ENCODE measurements at places on chromosomes 2 and 18.

GRCh38 chr2:130377491-130377890 lies 21.6 kb downstream of the PTPN18 start:
- no peak for DNase-seq
- H3K4me3 ChIP-seq: peak overlapping the region; percentile 65
- peaks cover 60% of the 10 kb centered on the region for H3K4me1 ChIP-seq
- peaks cover 12% of the 10 kb centered on the region for H3K36me3 ChIP-seq

DNA sequence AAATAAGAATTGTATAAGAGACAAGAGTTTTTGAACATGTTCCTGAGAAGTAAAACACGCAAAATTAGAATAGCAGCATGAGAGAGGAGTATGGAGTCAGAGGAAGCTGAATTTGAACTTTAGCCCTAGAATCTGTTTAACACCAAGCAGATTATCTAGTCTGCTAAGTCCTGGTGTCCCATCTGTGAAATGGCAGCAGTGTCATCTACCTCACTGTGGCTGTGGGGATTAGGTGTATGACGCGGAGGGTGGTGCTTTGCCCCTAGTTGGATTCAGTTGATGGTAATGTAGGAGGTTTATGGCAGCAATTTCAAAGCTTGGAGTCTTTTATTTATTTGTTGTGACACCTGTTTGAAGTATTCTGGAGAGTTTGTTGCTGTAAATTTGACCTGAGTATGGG lies 79.2 kb downstream of the ZNF532 start:
- H3K36me3 ChIP-seq: peaks cover 4% of the 10 kb centered on the region
- H3K27ac ChIP-seq: no peak overlapping the region
- peaks cover 6% of the 10 kb centered on the region for H3K4me1 ChIP-seq

DNA sequence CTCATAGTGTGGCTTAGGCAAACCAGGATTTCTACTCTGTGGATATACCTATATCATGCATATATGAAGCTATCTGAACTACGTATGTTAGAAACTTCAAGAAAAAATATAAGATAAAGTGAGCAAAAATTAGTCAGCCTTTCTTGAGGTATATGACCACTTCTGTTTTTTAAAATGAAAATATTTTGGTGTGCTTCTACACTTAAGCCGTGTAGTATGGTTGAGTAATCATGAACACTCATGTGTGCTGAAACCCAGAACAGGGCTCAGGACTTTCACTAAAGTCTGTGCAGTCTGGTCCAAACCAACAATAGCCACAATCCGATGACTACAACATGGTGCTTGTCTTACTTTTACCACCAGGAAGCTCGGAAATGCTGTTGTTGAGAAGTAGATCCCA lies 48.9 kb upstream of the TMEM177 start:
- H3K27me3 ChIP-seq: peaks cover 23% of the 10 kb centered on the region
- no peak overlapping the region for H3K4me3 ChIP-seq
- H3K27ac ChIP-seq: no peak overlapping the region
- no peaks in the 10 kb centered on the region for H3K4me1 ChIP-seq

- H3K4me1 ChIP-seq: peaks cover 3% of the 10 kb centered on the region
- H3K4me3 ChIP-seq: no peak overlapping the region
- H3K36me3 ChIP-seq: no peaks in the 10 kb centered on the region
- no peaks in the 10 kb centered on the region for H3K27me3 ChIP-seq
Measured at GRCh38 chr2:207836521-207837133, 66.9 kb upstream of the FZD5 start.

DNA sequence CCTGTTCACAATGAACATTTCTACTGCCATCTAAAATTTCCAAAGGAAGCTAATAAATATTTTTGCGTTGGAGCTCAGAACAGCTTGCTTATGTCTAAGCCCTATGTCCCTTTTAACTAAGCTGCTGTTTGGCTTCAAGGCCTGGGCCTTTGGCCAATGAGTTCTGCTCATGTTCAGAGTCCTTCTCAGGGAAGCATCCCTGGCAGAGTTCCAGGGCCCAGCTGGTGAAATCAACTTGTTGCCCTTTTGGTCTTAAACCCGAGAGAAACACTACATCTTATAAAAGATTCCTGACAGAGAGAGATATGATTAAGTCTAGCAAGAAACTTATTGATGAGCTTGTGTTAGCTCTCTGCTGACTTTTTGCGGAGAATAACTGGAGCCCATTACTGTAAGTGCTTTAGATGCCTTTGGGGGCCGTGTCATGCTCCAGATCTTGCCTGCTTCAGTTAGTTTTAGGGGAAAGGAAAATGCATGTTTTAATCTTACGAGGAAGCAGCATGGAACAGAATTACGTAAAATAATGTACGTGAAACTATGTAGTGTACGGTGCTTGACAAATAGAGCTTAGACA lies 102.5 kb upstream of the NOSTRIN start:
- DNase-seq: no peak
- no peaks in the 10 kb centered on the region for H3K27me3 ChIP-seq
- no peak overlapping the region for H3K27ac ChIP-seq

DNA sequence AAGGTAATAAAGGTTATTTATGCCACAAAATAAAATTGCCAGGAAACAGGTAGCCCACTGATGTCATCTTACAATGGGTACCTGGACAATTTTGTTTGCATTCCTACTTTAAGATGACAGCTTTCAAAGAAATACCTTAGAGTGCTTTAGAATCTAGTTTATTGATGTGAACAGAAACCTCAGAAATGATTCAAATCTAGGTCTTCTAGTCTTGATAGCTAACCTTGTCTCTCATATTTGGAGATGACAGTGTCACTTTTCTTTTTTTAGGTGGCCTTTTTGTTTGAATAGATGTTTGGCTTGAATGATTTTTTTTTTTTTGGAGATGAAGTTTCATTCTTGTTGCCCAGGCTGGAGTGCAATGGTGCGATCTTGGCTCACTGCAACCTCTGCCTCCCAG lies 69.1 kb downstream of the PIK3C3 start:
- H3K4me1 ChIP-seq: peaks cover 10% of the 10 kb centered on the region
- no peaks in the 10 kb centered on the region for H3K27me3 ChIP-seq
- H3K27ac ChIP-seq: peak overlapping the region; percentile 83
- no peaks in the 10 kb centered on the region for H3K36me3 ChIP-seq

- peak overlapping the region; percentile 84 for H3K4me3 ChIP-seq
- peak overlapping the region; percentile 93 for H3K27ac ChIP-seq
- peaks cover 2% of the 10 kb centered on the region for H3K36me3 ChIP-seq
- DNase-seq: no peak
Measured at GRCh38 chr2:39217192-39217550, 26.6 kb downstream of the CDKL4 start.

DNA sequence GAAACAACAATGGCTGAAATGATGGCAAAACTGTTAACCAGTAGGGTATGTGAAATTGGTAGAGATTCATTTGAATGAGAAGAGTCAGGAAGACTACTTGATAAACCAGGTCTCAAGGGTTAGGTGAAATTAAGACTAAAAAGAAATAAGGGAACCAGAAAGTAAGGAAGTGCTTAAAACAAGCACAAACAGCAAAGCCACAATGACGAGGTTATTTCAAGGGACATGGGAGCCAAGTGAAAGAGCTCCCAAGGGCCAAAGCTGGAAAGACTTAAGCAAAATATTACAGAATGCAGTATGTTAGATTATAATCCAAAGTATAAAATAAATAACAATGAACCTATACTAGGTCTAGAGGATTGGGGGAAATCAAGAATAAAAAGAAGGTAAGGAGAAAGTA lies 19.3 kb upstream of the CD302 start:
- DNase-seq: no peak
- no peak overlapping the region for H3K4me3 ChIP-seq
- no peak overlapping the region for H3K27ac ChIP-seq

DNA sequence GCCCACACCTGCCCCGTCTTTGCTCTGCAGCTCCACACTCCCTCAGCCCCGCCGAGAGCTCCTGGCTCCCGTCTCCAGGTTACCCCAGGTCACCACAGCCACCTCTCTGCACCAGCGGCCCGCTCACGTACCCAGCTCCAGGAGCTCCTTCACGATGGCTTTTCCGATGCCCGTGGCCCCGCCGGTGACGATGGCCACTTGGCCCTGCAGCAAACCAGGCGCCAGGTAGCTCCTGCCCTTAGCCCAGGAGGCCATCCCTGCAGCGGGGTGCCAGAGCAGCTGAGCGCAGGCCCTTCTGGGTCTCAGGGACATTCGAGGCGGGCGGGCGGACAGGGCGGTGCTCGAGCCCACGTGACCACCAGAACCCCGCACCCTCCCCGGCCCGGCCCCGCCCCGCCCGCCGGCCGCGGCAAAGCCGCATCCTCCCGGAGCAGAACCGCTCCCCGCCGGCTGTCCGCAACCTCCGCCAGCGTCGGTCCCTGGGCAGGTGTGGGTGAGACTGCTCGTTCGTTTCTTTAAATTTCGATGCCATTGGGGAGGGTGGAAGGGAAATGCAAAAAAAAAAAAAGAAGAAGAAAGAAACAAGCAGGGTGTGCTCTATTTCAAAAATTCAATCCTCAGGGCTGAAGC lies at the start of the genes PECR and TMEM169:
Gene PECR (minus strand): TSS at position 323 of the 630 bp plus-strand sequence. CDS start 68 bp downstream, at position 255.
Gene TMEM169 (plus strand): TSS at position 433 of the 630 bp plus-strand sequence. CDS start 14,045 bp downstream, outside the sequence.
- no peaks in the 10 kb centered on the region for H3K27me3 ChIP-seq
- peaks cover 34% of the 10 kb centered on the region for H3K4me1 ChIP-seq
- peaks cover 2% of the 10 kb centered on the region for H3K36me3 ChIP-seq
- peak; percentile 72 for DNase-seq

GRCh38 chr2:23654756-23655155 lies 269.8 kb downstream of the KLHL29 start:
- peaks cover under 1% of the 10 kb centered on the region for H3K4me1 ChIP-seq
- no peak overlapping the region for H3K4me3 ChIP-seq
- DNase-seq: no peak
- H3K27ac ChIP-seq: no peak overlapping the region

GRCh38 chr18:62828091-62828640 lies 112.8 kb downstream of the PHLPP1 start:
- DNase-seq: no peak
- peaks cover 8% of the 10 kb centered on the region for H3K4me1 ChIP-seq
- no peaks in the 10 kb centered on the region for H3K27me3 ChIP-seq
- no peak overlapping the region for H3K27ac ChIP-seq

- no peaks in the 10 kb centered on the region for H3K27me3 ChIP-seq
- H3K36me3 ChIP-seq: no peaks in the 10 kb centered on the region
- no peaks in the 10 kb centered on the region for H3K4me1 ChIP-seq
- no peak for DNase-seq
Measured at GRCh38 chr2:77391119-77391518, 131.1 kb downstream of the LRRTM4 start.

DNA sequence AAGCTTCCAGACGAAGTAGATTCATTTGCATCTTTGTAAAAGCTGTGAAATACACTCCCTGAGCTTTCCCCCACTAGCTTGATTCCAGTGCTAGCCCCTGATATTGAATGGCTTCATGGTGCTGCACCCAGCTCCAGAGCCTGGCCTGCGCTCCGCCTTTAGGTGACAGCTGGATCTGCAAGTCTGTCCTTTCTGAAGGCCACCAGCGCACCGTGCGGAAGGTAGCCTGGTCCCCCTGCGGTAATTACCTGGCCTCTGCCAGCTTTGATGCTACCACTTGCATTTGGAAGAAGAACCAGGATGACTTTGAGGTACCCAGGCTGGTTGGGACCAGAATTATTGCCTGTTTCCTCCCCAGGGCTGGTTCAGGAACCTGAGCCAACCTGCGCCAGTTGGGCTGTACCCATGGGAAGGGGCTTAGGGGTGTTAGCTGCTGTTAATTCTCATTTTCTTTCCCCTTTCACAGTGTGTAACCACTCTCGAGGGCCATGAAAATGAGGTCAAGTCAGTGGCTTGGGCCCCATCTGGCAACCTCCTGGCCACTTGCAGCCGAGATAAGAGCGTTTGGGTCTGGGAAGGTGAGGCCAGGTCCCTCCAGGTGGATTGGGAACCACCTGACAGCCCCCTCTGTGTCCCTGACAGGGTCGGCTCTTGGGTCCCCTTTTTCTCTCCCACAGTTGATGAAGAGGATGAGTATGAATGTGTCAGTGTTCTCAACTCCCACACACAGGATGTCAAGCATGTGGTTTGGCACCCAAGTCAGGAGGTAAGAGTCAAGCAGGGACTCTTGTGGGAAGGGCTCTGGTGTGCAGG lies 1.3 kb downstream of the CIAO1 start:
- peaks cover 5% of the 10 kb centered on the region for H3K36me3 ChIP-seq
- DNase-seq: peak; percentile 32
- peaks cover 32% of the 10 kb centered on the region for H3K4me1 ChIP-seq
- peak overlapping the region; percentile 93 for H3K27ac ChIP-seq

- H3K27me3 ChIP-seq: no peaks in the 10 kb centered on the region
- H3K4me3 ChIP-seq: no peak overlapping the region
- H3K4me1 ChIP-seq: peaks cover 26% of the 10 kb centered on the region
- DNase-seq: no peak
- H3K36me3 ChIP-seq: peaks cover 5% of the 10 kb centered on the region
- H3K27ac ChIP-seq: peak overlapping the region; percentile 39
Measured at GRCh38 chr2:73776869-73777519, 2.9 kb downstream of the DUSP11 start.

- H3K4me3 ChIP-seq: no peak overlapping the region
- peaks cover 5% of the 10 kb centered on the region for H3K36me3 ChIP-seq
- H3K4me1 ChIP-seq: no peaks in the 10 kb centered on the region
- H3K27ac ChIP-seq: no peak overlapping the region
- no peaks in the 10 kb centered on the region for H3K27me3 ChIP-seq
Measured at GRCh38 chr2:32825291-32825712, 121.5 kb upstream of the LTBP1 start.

DNA sequence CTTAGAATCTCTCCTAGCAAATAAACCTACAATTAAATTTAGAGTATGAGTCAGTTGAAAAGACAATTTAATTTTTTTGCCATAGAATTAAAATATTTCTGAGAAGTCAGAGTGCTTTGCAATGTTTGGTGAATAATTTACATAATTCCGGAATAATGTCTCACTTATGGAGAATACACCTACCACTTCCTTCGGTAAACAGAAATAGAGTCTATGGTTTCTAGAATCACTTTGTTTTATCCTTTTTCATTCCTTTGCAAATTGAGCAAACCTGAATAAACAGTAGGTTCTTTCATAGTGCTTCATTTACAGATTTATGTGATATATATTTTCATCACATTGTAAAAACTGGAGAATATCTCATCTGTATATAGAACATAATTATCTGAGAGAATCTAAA lies 211.7 kb downstream of the PMAIP1 start:
- no peak overlapping the region for H3K27ac ChIP-seq
- DNase-seq: no peak
- no peaks in the 10 kb centered on the region for H3K4me1 ChIP-seq
- no peaks in the 10 kb centered on the region for H3K36me3 ChIP-seq
- H3K4me3 ChIP-seq: no peak overlapping the region

DNA sequence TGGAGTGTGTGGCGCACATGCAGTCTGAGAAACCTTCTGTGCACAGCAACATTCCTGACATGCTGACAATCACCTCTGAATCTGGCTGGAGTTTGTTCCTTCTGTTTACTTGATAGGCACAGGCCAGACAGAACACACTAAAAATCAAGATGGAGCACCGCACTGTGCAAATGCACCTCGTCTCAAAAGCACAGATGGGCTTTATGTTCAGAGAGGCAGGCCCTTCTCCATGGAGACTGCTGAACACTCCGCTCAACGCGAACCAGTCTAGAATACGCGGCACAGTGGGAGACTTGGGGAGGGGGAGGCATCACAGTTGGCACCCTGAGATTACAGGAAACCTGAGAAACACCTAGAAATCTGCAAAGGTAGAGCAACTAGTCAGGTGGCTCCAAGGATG lies 58.4 kb upstream of the DNMT3A start:
- DNase-seq: no peak
- H3K4me1 ChIP-seq: peaks cover 10% of the 10 kb centered on the region
- no peak overlapping the region for H3K4me3 ChIP-seq
- no peak overlapping the region for H3K27ac ChIP-seq
- H3K36me3 ChIP-seq: no peaks in the 10 kb centered on the region

Data from T-helper 17 cell (primary cell).